ENCODE measurements at places on chromosomes 6 and 20.
A peak's percentile ranks its signal among the peaks of the same experiment; 100 is the strongest.

DNA sequence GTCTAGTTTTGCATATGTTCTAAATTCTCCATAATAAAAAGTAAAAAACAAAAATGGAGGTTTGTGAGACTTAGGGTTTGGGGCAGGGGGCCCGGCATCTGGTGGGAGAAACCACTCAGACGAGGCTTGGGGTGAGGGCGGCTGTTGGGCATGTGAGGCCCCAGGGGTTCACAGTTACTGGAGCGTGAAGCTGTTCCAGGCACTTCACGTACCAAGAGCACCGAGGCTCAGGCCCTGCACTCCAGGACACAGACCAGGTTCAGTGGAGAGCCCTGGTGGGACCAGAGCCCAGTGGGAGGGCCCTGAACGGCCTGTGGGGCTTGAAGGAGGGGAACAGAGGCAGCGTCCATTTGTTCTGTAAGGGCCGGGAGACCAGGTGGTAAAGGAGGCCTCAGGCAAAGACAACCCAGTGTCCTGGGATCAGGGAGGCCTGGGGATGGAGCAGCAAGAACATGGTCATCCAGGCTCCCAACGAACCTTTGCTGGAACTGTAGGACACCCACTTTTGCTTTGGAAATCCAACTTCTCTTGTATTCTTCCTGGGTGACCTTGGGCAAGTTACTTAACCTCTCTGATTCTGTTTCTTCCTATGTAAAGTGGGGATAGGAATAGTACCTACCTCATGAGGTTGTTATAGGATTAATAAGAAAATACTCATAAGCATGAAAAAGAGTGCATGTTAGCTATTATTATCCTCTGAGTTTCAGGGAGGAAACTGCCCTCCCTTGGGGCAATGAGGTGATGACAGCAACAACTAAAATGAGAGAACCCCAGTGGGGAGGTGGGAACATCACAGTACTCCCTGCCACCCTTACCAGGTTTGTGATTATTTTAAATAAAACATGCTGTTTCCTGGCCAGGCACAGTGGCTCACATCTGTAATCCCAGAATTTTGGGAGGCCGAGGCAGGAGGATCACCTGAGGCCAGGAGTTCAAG, 1.1 kb upstream of the FGD2 start:
- no peak for DNase-seq

DNA sequence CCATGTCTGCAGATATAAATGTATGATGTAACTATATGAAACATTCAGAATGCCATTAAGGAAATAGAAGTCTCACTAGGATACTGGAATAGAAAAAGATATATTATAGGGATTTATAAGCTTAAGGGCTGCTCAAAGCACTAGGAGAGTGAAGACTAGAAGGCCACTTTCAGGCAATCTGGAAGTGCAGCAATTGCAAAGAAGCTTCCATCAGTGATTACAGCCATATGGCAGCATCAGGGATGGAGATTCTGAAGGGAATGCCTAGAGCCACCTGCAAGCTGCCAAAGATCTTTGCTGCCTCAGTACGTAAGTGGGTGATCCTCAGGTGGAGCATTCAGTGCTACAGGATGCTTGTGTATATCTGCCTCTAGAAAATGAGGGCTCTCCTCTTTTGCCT, 796.2 kb upstream of the EPHA7 start:
- DNase-seq = no peak

DNA sequence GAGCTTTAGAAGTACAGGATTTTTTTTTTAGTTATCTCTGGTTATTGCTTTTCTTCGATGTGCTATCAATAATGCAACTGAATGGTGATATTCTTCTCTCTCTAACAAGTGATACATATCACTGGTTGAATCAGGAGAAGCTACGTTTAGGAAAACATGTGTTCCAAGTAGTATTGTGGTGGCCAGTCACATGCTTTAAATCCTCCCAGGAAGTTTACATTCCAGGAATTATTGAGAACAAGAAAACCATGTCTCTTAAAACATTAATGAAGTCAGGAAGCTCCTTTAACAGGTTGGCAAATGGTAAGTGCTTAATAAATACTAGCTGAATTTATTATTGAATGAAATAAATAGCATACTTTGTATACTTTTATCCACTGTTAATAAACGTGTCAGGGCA, 371.1 kb downstream of the BCKDHB start:
- no peak for DNase-seq

- no peak for DNase-seq
Measured at GRCh38 chr6:120816794-120817193, 517.5 kb downstream of the TBC1D32 start.

DNA sequence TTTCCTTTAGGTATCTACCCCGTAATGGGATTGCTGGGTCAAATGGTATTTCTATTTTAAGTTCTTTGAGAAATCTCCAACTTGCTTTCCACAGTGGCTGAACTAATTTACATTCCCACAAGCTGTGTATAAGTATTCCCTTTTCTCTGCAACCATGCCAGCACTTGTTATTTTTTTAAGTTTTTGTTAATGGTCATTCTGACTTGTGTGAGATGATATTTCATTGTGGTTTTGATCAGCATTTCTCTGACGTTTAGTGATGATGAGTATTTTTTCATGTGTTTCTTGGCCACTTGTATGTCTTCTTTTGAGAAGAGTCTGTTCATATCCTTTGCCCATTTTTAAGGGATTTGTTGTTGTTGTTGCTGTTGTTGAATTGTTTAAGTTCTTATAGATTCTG, 871.1 kb downstream of the KIF16B start:
- DNase-seq = no peak

DNA sequence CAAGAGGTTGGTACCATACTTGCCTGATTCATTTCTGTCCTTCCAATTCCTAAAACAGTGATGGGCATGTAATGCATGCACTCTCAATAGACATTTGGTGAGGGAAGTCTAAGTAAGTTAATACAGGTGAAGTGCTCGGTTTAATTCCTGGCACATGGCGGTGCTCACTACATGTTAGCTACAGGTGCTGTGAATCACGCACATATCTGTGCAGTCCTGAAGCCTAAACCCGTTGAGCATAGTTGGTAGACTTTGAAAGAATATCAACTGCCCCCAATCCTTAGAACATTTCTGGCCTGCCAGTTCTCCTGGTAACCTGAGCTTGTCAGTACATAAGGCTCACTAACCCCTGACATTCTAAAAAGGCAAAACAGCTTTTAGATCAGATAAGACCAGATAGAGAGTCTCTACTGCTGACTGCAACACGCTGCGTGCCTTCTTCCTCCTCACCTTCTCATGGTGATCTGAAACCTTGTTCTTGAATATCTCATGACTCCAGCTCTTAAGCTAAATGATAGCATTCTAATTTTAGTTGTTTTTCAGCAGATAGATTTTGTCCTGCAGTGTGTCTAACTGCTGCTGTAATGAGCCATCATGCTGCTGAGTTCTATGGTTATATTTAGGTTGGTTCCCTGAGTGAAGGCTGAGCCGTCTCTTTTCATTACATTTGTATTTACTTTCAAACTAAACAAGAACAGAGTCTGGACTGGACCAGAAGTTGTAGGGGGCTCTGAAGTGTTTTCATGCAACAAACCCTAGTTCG, 328.5 kb upstream of the QKI start:
- no peak for DNase-seq

DNA sequence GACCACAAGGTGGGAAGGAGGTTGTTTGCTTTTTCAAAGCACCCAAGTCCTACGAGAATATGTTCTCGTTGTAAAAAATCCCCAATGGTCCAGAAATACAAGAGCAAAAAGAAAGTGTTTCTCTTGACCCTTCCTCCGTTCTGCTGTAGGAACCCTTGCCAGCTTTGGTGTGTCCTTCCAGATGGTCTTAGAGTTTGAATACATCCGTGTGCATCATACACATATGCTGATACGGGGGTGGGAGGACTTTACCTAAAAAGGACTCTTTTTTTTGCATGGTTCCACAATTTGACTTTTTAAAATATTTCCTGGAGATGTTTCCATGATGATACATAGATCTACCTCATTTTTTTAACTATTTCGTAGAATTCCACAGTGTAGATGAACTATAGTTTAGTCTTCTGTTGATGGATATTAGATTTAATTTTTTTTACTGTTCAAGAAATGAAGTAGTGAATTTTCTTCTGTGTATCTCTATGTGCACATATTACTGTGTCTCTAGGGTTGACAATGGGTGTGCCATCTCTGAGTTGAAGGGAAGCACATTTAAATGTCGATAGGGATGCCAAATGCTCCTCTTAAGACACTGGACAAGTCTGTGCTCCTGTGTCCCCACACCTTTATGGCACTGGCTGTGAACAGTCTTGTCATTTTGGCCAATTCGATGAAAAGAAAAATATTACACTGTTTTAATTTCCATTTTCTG, 182.1 kb upstream of the SNX9 start:
- no peak for DNase-seq

GRCh38 chr6:147282566-147282959, 78.3 kb downstream of the STXBP5 start:
- no peak for DNase-seq

DNA sequence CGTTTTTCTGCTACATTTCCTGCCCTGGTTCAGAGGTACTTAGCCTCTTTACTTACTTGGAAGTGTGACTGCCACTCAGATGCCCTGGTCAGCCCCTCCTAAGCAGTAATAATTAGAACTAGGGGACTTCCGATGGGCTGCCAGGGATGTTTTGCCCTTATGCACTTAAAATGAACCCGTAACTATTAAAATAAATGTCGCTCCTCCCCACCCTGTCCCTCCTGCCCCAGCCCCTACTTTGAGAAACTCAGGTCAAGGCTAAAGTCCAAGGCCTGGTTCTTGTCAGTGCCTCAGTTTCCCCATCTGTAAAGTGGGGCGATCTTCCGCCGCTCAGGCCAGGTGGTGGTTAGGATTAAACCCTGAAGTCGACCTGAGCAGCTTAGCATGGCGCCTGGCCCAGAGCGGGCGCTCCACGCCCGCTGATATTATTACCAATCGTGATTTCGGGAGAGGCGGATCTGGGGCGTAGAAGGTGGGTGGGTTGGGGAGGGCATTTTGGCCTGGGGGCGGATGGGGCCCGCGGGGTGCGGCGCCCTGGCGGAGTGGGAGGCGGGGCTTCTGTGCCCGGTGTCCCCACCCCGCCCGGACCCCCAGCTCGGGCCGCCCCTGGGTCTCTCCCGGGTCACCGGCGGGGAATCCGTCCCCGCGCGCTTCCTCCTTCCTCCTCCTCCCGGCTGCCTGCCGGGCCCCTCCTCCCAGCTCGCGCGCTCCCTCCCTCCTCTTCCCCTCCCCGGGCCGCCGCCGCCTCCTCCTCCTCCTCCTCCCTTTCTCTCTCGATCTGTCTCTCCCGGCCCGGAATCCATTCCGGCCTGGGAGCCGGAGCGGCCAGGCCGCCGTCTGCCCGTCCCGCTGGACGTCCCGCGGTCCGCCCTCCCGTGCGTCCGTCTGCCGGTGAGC, at the start of gene SRC:
SRC (plus strand) TSS at position 802 of the 897 bp plus-strand sequence. CDS start 38,014 bp downstream, outside the sequence.
- DNase-seq = peak; percentile 70

- DNase-seq = no peak
Measured at GRCh38 chr6:87277123-87277522, 45.3 kb upstream of the SMIM8 start.
